NCI-H187 treated with DMSO at 0.1 percent for 48 hours (cell line): ENCODE measurements at places on chromosomes 11 and 22.

- DNase-seq = no peak
Measured at GRCh38 chr11:47797633-47798032, 30.5 kb upstream of the FNBP4 start.

DNA sequence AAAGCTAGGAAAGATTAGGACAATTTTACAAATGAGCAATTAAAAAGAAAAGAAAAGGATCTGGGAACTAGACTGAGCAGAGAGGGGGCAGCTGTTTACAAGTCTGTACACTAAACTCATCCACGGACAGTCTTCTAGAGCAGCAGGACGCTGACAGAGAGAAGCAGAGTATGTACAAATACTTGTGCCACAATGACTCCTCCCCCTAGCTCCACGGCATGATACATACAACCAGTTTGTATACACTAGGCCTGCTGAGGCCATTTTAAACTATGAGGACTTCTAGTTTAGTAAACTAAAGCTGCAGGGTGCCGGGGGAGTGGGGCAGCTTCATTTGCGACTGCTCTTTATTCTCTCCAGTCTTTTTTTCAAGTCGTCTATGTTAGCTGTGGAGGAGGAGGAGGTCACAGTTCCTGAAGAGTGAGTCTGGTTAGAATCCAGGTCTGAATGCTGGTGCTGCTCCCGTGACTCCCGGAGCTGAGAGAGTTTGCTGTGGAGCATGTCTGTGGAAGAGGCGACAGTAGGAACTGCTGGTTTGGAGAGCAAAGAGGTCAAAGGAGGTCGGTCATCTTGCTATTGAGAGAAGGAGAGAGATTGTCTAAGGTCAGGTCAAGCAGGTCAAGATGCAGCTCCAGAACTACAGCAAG, 24.8 kb downstream of the F2 start:
- no peak for DNase-seq

DNA sequence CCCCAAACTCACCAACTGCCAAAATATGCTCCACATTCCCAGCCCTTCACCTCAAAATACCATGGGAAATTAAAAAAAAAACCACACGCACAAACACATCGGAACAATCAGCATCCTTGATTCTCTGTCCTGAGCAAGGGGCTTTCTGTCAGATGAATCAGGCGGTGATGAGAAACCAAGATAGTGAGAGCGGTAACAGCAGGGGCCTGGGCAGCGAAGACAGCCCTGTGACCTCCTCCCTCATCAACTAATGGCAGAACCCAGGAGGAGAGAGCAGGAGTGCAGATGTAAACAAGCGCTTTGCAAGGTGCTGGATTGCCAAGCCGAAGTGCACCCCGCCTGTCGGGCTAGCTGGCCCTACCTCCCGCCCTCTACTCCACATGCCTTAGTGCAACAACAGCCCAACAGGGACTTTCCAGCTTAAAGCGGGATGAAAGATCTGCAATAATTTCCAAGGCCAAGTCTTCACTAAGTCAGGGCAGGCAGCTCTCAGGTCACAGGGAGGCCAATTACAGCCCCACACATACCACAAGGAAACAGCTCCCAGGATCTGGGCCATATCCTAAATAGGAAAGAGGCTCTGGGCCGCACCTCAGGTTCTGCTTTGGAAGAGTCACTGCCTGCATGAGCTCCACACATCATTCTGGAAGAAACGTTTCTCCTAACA, 72.2 kb upstream of the BID start:
- DNase-seq = no peak

GRCh38 chr11:77377734-77378133, 76.2 kb upstream of the GDPD4 start:
- no peak for DNase-seq

GRCh38 chr11:77753230-77753629, 67.3 kb downstream of the RSF1 start:
- DNase-seq = no peak

DNA sequence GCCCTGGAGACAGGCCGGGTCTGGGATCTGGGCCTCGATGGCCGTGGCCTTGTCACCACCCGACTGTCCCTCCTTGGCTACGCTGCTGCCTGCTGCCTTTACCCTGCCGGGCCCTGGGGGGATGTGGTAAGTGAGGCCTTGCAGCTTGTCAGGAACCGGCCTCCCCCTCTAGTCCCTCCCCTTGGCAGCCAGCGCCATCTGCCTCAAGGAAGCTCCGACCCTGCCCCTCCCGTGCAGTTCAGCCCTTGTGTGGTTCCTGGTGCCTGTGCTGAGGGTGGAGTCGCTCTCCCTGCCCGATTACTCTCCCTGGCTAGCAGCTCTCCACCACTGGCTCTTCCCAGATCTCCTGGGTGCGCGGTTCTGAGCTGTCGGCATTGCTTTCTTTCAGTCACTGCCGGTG, 33.7 kb downstream of the CTTN start:
- DNase-seq = no peak

- no peak for DNase-seq
Measured at GRCh38 chr11:20011307-20011951, 148.8 kb downstream of the DBX1 start.

- no peak for DNase-seq
Measured at GRCh38 chr11:59358020-59358419, 675 bp upstream of the OR5AN1 start.

- DNase-seq = no peak
Measured at GRCh38 chr11:55854704-55855103, 16.2 kb downstream of the OR5D16 start.

DNA sequence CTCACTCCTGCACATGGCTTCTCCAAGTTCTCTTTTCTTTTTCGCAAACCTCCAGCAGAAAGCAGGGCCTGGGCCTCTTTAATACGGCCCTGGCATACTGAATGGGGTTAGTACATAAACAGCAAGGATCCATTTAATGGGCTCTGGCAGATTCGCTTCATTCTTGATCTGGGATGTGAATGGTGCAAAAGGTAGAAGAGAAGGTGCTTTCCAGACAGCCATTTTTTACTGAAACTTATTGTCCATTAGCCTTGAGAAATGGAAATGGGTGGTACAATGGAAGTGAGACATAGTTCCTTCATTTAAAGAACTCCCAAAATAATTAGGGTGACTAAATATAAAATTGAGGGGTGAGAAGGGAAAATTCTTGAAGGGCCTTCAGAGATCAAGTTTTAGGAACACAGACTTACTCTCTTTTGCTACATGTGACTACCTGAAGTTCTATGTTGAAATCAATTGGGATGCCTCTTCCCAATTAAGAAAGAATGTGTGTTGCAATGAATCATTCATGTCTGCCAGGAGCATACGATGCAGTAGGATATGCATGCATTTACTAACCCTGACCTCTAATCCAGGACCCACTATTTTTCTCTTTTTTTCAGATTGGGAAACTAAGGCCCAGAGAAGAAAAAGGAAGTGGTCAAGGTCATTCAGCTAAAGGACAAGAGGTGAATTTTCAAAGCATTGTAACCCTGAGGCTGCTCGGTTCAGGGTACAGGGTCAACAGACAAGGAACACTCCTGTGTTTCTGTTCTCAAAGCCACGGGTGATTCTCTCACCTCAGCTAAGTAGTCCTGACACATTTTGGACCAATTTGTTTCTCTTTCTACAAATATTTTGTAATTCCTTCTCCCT, 144.1 kb downstream of the BBOX1 start:
- no peak for DNase-seq

DNA sequence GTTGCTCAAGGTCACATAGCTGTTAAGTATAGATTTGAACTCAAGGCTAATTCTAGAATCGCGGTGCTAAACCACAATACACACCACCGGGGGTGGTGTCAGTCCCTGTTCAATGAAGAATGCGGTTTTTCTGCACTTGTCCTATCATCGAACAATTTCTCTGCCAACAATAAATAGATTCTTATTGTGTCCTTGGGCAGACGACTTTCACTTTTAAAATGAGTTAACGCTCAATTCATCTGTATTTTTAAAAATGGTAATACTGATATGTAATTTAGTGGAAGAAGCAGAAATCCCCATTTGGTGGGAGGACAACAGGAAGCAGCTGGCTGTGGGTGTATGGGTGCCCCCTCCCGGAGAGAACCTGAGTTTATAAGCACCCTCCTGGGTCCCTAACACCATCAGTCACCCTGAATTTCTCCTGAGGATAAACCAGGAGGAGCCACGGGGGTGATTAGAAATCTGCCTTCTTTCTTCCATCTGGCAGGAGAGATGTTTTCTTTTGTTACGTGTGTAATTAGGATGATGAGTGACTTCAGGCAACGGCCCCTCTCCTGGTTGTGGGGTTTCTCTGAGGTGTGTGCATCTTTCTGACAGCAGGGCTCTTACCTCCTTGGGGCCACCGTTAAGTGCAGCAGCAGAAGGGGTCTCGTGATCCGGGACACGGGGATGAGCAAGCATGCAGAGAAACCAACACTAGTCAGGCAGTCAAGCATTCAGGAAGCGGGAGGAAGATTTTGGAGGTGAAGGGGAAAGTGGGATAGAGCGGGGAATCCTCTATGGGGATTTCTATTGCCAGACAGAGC, 87.7 kb downstream of the GRAMD1B start:
- DNase-seq = no peak

DNA sequence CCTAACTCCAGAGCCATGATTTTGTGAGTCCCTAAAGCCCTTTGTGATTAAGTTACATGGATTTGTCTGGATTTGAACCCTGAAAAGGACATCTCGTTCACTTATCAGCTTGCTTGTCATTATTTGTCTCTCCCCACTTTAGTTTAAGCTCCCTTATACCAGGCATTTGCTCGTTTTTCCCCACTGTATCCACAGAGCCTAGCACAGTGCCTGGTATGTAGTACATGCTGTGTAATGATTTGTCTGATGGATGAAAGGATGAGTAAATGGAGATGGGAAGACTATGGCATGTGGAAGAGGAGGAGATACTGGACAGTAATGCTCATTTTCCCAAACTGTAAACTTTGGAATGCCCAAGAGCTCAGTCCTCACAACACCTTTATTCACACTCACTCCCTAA, 9.2 kb upstream of the MCHR1 start:
- DNase-seq = no peak

- no peak for DNase-seq
Measured at GRCh38 chr11:31788085-31788484, 23.0 kb downstream of the PAX6 start.

DNA sequence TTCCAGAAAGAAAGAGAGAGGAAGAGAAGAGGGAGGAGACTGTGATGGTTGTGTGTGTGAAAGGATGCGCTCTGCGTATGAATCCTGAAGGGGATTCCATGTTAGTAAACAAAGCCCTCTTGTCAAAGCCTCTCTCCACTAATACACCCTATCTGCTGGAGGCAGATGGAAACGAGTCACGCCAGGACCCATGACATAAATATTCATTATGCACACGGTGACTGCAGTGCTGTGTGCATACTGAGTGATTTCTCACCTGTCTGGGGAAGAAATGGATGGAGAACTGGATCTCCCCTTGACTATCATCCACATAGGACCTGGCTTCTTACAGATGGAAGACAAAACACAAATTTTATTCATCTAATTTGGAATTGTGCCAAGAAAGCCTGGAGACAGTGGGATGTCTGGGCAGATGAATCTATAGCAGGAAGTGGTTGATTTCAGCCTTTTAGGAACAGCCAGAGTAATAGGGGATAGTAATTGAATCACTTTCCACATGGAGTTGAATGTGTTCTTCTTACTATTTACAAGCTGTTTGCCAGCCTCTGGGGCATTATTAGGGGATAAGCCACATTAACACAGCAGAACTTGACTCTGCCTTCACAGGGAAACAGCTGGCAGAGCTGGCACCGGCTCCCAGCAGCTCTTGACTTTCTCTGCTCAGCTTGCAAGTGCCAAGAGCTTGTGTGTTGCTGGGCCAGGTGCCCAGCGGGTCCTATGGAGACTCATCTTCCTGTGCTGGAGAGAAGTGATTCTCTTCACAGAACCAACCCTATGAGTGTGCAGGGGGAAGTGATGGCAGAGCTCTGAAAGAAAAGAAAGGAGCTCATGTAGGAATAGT, 9.0 kb downstream of the MTNR1B start:
- peak; percentile 60 for DNase-seq

- no peak for DNase-seq
Measured at GRCh38 chr22:17201285-17201945, 17.8 kb downstream of the ADA2 start.

GRCh38 chr11:86418917-86419316, 44.2 kb downstream of the CCDC81 start:
- no peak for DNase-seq

GRCh38 chr22:20111045-20111688, 4.7 kb upstream of the RANBP1 start:
- no peak for DNase-seq

DNA sequence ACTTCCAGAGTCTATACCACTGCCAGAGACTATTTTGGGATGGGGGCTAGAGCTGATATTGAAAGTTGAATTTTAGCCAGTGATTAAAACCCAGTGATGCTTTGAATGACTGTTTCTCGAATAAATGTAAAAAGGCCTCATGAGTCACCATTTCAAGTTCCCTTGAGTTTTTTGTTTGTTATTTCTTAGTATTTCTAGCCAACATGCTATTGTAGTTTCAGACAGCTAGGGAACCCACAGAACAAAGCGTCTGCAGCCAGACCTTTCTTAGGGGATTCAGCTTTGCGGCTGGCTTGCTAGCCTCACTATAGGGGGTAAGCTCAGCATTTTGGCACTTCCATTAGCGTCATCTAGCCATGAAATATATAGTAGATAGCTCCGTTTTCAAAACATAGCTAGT, 66.5 kb downstream of the DBX1 start:
- DNase-seq = no peak

GRCh38 chr22:29023172-29023796, 38.3 kb downstream of the C22orf31 start:
- DNase-seq = no peak

DNA sequence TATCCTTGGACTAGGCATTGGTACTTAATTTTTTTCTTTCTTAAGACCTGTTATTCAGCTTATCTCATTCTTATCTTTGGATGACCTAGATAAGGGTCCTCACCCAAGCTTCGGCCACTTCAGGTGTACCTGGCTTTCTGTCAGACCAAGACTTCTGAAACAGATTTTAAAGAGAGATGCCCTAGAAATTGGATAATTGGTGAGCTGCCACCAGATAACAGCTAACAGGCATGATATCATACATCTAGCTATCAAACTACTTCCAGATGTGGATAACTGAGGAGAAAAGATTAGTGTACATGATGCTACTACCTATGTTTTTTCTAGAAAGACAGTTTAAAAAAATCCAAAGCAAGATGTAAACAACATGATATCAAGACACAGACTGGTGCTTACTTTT, 52.9 kb downstream of the FZD4 start:
- no peak for DNase-seq

DNA sequence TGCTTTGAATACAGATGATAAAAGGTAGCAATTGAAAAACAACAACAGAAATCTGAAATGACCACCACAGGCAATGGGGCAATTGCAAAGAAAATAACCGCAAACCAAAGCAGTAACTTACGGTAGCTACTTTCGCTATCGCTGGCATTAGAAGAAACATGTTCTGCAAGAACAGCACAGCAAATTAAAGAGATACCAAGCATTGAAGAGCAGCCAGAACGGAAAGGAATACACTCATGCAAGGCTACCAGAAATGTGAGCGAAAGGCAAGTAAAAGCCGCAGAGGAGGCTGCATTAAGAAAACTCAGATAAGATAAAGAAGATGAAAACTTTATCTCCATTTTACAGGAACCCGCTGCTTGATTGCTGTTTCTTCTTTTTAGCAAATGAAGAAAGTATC, 194.1 kb upstream of the CCDC90B start:
- DNase-seq = no peak

GRCh38 chr11:10314199-10315072, 9.6 kb downstream of the ADM start:
- DNase-seq = no peak

GRCh38 chr22:31944700-31945442, 536 bp downstream of the YWHAH start:
- DNase-seq = no peak
